ENCODE measurements at places on chromosomes 1 and 21. TPM values are rescaled to one million over a fixed set of nuclear protein-coding genes. Genes with fewer than 3 reads are reported as not detected.

- DNase-seq, result no peak
Measured at GRCh38 chr1:8014381-8014988, 11.6 kb downstream of the ERRFI1 start.

DNA sequence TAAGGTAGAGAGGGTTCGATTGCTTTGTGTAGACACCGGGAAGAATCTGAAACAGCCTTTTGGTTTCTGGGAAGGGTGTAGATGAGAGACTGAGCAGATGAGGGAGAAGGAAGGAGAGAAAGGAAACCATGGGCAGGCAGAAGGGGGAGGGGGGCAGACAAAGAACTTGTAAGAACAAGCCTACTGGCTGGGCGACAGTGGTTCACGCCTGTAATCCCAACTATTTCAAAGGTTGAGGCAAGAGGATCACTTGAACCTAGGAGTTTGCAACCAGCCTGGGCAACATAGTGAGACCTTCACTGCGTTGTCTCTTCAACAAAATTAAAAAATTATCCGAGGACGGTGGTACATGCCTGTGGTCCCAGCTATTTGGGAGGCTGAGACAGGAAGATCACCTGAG, 106.2 kb downstream of the TM2D1 start:
- no peak for DNase-seq

GRCh38 chr1:94462606-94463005, 44.4 kb downstream of the ABCD3 start:
- no peak for DNase-seq

The OR1C1 gene
- not detected for total RNA-seq

GRCh38 chr1:156813750-156814570, 2.7 kb downstream of the SH2D2A start:
- peak; percentile 41 for DNase-seq

DNA sequence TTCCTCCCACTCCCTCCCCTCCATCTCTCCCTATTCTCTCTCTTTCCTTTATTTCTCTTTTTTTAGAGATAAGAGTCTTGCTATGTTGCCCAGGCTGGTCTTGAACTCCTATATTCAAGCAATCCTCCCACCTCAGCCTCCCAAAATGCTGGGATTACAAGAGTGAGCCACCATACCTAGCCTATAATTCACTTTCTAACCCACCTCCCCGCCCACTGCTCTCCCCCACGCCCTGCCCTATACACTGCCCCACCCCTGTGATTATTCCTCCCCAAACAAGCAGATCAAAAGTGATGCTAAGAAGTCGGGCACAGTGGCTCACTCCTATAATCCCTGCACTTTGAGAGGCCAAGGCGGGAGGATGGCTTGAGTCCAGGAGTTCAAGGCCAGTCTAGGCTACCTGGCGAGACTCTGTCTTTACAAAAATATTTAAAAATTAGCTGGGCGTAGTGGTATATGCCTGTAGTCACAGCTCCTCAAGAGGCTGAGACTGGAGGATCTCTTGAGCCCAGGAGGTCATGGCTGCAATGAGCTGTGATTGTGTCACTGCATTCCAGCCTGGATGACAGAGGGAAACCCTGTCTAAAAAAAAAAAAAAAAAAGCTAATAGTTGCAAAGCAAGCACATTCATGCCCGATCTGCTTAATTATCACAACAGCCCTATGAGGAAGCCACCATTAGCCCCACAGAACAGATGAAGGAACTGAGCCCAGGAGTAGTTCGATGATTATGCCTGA, 12.8 kb upstream of the E2F2 start:
- no peak for DNase-seq

DNA sequence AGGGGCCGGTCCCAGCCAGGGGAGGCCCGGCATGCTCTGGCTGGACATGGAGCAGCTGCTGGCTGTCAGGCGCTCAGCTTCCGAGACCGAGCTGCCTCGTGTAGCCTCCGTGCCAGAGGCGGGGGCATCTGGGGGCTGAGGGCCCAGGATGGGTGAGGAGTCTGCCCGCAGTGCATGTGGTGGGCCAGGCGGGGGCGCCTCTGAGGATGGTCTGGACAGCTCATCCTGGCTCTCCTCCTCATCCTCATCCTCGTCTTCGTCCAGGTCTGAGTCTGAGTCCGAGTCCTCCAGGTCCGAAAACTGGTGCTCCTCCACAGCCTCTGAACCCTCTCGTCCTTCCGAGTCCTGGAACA, 28.9 kb upstream of the EDN2 start:
- DNase-seq, result no peak

DNA sequence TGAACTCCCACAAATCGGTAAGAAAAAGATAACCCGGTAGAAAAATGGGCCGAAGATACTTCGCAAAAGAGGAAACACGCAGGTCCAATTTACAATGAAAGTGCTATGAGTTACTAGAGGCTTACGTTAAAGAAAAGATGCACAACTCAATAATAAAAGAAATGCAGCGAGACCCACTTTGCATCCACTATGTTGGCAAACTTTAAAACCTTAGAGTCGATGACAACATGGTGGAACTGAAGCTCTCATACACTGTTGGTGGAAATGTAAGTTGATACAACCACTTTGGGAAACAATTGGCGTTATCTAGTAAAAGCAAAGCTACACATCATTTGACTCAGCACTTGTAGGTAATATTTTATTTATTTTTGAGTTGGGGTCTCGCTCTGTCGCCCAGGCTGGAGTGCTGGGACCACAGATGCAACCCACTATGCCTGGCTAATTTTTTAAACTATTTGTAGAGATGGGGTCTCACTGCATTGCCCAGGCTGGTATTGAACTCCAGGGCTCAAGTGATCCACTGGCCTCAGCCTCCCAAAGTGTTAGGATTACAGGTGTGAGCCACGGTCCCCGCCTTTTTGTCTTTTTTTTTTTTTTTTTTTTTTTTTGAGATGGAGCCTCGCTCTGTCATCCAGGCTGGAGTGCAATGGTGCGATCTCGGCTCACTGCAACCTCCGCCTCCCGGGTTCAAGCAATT, 696 bp upstream of the GPATCH3 start:
- no peak for DNase-seq

- no peak for DNase-seq
Measured at GRCh38 chr1:201732351-201732750, 96.6 kb upstream of the IPO9 start.

DNA sequence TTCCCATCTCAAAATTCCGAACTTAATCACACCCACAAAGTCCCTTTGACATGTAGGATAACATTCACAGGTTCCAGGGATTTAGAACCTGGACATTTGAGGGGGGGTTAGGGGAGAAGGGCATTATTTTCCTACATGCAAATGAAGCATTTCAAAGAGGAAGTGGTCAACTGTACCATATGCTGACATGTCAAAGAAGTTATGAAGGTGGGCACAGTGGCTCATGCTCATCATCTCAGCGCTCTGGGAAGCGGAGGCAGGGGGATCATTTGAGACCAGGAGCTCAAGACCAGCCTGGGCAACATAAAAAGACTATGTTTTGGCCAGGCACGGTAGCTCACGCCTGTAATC, 35.7 kb downstream of the PTP4A2 start:
- DNase-seq, result no peak

The TRABD2B gene
- total RNA-seq, result 2.6 TPM

DNA sequence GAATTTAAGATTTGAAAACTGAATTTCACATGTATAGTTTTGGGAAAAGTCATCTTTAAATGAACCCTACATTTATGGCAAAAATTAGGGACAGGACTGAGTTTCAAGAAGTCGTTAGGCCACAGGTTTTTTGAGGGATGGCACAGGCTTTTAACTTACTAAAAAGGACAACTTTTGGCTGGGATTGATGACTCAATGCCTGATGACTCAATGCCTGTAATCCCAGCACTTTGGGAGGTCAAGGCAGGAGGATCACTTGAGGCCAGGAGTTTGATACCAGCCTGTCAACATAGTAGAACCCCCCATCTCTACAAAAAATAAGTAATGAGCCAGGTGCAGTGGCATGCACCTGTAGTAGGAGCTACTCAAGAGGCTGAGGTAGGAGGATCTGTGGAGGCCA, 15.9 kb downstream of the UCK2 start:
- no peak for DNase-seq

DNA sequence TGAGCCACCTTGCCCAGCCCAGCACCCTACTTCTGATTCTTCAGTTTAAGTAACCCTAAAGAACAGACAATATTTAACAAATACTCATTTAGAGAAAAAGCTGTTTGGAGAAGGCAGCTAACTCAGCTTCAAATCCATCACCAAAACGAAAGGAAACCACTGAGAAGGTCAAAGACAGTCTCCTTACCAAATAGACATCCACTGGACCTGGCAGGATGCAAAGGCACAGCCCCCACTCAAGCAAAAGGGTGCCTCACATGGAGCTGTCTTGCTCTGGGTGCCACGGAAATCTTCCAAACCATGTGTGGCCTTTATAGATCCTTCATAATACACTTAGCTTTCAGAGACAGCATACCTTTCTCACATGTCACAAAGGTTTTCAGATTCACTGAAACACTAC, 165.5 kb downstream of the RERE start:
- DNase-seq, result no peak

DNA sequence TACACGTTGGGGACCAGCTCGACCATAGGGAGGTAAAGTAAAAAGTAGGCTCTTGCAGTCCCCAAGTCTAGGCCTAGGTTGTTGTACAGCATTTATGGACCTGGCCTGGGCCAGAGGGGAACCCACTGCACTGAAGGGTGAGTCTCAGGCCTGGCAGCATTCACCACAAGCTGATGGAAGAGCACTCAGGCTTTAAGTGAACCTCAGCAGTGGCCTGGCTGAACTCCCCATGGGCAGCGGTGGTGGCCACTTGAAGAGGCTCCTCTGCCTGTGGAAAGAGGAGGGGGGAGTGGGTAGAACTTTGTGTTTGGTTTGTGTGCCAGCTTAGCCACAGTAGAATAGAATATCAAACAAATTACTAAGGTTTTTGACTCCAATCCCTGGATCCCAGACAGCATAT, 176.2 kb upstream of the PRMT6 start:
- no peak for DNase-seq

DNA sequence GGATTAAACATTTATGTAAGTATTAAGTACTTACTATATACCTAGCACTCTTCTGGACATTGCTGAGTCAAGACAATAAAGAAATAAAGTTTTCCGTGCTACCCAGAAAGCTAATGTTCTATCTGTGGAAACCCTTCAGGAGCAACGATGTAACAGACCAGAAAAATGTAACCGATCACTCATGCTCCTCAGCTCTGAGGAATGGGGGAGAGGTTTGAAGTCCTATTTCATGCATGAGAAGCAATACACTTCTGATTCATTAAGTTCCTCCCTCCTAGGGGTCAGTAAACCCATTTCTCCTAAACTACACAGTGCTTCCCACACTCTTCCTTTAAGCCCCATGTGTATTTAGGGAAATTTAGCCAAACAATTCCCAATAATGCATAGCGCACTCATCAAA, 25.6 kb upstream of the KAZN start:
- no peak for DNase-seq

The MFSD2A gene
- 0.37 TPM for total RNA-seq

GRCh38 chr1:239361403-239361802, 25.0 kb upstream of the CHRM3 start:
- no peak for DNase-seq

GRCh38 chr1:78147031-78147430, 101.3 kb downstream of the GIPC2 start:
- DNase-seq, result no peak

- no peak for DNase-seq
Measured at GRCh38 chr1:94537254-94537653, 4.3 kb downstream of the F3 start.

The PMVK gene
- 14.6 TPM for total RNA-seq

The MIXL1 gene
- 0.05 TPM for total RNA-seq

DNA sequence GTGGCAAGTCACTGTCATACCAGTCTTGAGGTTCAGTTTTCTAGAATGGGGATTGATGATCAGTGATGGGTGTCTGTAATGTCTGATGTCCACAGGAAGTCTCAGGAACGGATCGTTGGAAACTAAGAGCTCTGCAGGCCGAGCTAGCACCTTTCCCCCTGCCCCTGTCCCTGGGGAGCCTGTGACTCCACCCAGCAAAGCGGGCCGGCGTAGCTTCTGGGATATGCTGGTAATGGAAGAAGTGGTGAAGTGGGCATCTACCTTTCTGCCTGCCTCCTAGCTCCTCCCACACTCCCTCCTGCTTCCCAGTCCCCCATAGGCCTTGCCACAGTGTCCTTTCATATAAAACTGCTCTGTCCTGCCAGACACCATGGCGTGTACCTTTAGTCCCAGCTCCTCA, 13.4 kb downstream of the HYI start:
- no peak for DNase-seq

- no peak for DNase-seq
Measured at GRCh38 chr1:160619742-160620277, 27.0 kb downstream of the SLAMF1 start.

The RCSD1 gene
- 8.3 TPM for total RNA-seq

DNA sequence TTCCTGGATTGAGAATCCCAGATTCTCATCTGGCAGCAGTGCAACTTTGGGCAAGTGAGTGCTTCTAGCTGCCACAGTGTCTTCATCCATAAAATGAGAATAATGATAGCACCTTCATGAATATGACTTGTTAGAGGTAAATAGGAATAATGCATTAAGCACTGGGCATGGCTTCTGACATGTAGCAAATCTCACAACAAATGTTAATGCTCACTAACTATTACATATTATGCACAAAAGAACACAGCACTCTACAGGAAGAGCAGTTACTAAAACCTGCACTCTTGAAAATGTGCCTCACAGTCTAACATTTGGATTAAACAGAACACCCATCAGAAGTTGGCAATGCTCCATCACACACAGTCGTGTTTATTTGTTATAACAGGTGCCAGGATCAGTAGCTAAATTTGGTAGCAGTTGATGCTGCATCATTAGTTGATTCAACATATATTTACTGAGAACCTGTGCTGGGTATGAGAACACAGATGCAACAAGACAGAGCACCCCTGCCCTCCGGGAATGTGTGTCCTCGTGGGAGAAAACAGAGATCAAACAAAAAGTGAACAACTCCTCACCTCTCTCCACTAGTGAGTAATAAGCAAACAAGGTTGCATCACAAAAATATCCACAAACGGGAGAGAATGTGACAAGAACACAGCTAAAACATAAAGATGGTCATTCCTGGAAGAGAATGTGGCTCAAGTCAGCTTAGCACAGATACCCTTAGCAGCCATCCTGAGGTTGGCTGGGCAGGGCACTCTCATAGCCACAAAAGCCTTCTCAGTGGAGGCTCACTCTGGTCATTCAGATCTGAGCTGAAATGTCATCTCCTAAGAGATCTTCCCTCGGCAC, 26.2 kb upstream of the LBR start:
- no peak for DNase-seq

The S100B gene
- total RNA-seq, result 1.1 TPM

DNA sequence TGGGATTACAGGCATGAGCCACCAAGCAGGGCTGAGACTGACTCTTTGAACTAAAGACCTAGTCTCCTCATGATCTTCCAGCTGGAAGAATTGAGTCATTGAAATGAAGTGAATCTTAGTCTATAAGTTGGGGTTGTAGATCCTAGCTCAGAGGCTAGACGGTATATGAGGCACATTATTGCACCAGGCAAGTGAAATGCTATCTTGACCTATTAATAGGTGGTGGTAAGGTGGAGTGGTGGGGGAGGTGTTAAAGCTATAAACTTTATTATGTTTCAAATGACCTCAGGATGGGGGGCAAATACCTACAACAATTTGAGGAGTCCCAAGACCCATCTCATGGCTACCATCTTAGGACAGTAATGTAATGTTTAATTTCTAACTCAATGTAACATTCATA, 36.8 kb upstream of the SLC16A1 start:
- DNase-seq, result no peak

Data from liver (tissue), 10 donors.